ENCODE measurements at places on chromosomes 2 and 18.

DNA sequence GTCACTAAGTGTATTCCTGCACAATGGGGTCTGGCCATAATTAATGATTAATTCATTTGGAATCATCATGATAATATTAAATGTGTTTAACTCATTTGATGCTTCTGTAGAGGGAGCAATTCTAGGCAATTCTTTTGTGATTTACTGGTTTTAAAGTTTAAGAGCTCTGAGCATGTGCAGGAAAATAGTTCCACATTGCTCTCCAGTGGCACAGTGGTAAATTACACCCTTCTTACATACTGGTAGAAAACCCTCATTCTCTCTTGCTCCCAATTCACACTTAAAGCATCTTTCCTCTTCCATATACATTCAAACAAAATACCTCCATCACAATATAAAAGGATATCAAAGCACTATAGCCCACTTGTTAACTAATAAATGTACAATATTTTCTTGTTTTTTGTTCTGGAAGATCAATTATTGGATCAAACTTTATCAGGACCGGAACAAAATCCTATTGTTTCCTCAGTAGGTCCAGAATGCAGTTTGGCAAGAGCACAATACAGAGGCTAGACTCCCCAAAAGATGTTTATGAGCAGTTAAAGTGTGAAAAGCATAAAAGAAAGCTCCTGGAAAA is 844.3 kb downstream of the MBD2 start:
- no peak for DNase-seq

DNA sequence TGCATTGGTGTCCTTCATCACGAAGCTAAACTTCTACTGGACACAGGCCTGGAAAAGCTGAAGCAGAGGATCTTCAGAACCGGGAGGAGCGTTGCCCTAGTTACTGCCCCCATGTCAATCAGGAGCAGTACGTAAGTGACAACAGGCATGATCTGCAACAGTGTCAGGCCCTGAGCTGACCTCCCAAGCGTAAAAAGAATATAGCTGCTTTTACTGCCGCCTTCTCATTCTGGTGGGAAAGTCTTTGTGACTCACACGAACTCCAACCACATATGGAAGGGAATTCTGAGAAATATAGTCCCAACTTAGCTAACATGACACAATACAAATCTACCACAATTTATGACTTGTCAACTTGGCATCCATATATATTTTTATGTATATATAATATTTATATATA is 1007.7 kb upstream of the CDH2 start:
- DNase-seq: no peak

DNA sequence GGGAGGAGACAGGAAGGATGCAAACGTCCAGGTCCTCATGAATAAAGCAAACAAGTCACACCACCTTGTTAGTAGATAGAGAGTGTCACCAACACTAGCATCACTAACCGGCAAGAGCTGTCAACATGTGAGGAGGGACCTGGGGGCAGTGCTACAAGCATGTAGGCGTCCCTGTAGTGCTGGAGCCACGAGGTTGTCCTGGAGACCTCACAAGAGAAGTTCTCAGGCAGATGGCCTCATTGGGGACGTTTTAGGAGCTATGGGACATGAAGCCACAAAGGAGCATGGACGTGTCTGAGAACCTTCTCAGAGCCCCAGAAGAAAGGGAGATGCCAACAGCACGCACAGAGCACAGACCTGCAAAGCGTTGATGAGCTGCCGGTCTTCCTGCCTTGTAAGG is 70.0 kb downstream of the COL6A3 start:
- DNase-seq: no peak

- DNase-seq: no peak
Observed at GRCh38 chr2:120132190-120132589, 91.0 kb downstream of the TMEM185B start.

DNA sequence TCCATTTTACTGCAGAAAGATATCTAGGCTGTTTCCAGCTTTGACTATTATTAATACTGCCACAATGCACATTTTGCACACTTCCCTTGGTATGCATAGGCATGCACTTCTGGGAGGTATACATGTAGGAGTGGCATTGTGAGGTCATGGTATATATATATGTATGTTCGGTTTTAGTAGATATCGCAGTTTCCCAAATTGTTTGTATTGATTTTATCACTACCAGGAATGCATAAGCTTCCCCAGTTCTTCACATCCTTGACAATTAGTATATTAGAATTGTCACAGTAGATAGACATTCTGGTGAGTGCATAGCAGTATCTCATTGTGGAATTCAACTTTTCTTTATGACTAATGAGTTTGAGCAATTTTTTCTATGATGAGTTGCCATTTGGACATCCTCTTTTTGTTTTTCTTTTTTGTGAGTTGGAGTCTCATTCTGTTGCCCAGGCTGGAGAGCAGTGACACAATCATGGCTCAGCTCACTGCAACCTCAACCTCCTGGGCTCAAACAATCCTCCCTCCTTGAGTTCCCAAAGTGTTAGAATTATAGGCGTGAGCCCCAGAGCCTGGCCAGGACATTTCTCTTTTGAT is 4.2 kb upstream of the GRB14 start:
- no peak for DNase-seq

DNA sequence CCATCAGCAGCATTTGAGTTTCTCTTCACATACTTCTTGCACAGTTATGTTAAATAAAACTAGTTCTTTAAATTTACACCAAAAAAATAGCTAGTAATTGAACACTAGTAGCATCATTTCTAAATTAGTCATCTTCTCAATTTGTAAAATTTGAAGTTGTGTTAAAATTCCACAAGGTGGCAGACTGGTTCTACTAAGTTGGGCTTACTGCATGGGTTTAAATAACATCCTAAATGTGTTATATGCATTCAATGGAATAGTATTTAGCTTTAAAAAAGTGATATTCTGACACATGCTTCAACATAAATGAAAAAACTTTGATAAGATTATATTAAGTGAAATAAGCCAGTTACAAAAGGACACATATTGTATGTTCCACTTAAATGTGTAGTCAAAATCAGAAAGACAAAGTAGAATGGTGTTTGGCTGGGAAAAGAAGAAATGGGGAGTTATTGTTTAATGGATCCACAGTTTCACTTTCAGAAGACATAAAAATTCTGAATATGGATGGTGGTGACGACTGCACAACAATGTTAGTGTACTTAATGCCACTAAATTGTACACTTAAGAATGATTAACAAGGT is 28.7 kb upstream of the RPRD1A start:
- DNase-seq: no peak

DNA sequence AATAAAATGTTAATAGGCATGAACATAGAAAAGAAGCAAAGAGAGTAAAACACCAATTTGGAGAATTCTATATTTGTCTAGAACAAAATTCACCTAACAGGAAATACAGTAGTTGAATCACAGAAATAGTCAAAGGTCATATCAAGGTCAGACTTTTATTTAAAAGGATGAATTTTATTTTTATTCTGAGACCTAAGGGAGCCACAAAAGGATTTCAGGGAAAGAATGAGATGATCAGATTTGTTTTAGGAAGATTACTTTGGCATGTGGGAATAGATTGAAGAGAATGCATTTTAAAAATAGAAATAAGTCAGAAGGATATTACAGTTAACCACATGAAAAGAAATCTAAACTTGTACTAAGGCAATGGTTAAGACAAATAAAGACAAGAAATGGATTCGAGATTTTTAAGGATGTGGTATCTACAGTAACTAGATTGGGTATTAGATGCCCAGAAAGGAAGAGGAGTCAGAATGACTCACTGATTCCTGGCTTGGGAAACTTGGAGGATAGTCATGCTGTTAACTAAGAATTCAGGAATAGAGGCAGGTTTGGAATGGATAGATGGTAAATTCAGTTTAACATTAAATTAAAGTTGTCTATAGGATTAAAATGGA is 56.0 kb downstream of the METTL4 start:
- DNase-seq: no peak

DNA sequence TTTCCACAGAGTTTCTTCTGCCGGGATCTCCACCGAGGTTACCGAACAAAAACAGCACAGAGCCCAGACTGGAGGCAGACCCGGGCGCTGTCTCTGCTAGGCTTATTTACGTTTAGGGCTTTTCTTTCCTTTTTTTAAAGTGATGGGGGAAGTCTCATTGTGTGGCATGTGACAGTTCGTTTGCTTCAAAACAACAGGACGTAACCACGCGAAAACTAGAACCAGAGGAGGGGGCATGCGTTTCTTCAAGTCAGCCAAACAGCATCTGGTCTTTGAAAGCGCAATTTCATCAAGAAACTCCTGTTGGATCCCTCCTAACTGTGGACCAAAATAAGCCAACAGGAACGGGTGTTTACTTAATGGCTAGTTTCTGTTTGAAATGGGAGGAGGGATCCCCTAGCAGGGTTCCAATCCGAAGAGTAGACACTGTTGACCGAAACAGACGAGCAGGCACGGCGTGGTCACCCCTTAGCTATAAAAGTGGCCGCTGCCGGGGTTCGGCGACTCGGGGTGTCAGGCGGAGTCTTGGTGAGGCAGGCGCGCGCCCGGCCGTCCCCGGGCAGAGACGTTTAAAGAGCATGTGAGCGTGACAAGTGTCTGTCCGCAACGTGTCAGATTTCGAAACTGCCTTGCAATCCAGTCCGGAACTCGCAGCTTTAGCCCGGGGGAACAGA is 997 bp upstream of the TGIF1 start:
- DNase-seq: peak; percentile 76

DNA sequence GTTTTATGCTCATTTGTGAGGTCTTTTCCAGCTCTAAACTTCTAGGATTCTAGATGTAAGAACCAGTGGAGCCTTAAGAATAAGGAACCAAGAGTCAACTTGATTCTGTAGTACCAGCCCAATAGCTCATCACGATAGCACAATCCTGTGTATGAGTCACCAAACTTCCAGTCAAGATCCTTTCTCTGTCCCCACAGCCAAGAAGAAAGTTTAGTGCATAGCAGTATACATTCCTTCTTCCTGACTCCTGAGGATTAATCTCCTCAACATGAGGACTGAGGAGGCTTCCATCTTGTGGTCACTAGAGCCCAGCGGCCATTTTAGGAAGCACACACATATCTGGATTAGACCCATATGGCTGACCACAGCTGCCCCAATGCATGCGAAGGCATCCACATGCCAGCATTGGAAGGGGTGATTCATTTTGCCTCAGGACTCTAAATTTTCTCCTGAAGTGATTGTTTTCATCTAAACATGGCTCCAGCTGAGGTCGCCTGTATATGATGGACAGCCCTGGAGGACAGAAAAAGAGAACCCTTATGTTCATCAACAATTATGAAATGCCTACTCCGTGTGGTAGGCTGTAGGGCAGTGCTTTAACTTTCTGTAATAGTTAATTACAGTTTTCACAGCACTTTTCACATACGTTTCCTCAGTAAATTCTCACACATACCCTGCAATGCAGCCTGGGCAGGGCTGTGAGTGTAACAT is 53.5 kb downstream of the RASGRP3 start:
- DNase-seq: no peak

DNA sequence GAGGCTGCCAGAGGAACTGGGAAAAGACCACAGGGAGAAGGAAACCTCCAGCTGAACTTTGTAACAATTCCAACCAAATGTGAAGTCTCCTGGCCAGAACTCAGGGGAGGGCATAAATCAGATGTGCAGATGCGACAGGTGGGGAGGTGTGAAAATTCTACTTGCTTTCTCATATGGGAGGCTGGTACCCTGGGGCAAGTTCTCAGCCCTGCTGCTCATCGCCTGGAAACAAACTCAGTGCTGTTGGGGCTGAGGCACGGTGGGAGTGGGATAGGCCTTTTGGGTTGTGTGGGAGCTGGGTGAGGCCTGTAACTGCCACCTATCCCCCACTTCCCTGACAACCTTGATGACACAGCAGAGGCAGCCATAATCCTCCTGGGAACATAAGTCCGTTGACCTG is 179.6 kb downstream of the ASB1 start:
- no peak for DNase-seq

- DNase-seq: no peak
Observed at GRCh38 chr2:67145851-67146250, 251.3 kb upstream of the ETAA1 start.

DNA sequence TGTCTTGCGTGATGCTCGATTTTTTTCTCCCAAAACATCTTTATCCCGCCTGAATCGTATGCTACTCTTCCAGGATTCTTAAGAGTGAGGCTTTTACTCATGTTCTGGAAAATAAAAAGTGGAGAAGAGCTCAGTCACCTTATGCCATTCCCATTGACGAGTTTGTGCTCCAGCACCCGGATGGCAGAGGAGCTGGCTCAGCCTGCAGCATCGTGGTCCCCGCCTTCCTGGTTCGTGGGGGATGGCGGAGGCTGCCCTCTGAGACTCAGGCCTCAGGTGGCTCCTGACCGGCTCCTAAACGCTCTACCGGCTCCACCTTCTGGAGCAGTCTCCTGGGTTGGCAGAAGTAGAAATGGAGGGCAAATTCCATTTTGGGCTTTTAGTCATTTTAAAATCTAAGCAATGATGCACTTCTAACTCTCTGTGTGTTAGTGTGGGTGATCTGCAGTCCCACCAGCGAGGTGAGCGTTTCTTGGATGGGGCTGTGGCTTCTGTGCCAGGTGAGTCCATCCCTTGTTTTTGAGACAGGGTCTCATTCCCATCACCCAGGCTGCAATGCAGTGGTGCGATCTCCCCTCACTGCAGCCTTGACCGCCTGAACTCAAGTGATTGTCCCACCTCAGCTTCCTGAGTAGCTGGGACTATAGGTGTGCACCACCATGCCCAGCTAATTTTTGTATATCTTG is 27.8 kb downstream of the RTP5 start:
- no peak for DNase-seq

GRCh38 chr2:234457421-234457820 is 39.5 kb downstream of the ARL4C start:
- DNase-seq: no peak

GRCh38 chr2:156170929-156171328 is 161.6 kb downstream of the NR4A2 start:
- DNase-seq: no peak

DNA sequence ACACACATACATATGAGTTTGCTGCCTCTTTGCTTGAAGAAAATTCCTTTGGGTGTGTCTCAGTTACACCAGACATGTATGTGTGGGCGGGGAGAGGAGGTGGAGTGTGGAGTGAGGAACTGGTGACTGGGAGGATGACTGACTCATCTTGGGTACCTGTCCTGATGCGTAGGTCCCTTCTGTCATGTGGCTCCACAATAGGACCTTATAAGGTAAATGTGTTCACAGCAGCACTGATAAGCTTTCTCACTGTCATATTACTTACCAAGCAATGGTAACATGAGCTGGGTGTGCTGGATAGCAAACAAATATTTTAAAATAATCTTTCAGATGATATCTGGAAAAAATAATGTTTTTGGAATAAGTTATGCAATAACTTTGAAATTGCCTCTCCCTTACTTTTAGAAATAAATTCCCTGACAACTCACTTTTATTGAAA is 45.1 kb downstream of the SLC9A2 start:
- peak; percentile 24 for DNase-seq

DNA sequence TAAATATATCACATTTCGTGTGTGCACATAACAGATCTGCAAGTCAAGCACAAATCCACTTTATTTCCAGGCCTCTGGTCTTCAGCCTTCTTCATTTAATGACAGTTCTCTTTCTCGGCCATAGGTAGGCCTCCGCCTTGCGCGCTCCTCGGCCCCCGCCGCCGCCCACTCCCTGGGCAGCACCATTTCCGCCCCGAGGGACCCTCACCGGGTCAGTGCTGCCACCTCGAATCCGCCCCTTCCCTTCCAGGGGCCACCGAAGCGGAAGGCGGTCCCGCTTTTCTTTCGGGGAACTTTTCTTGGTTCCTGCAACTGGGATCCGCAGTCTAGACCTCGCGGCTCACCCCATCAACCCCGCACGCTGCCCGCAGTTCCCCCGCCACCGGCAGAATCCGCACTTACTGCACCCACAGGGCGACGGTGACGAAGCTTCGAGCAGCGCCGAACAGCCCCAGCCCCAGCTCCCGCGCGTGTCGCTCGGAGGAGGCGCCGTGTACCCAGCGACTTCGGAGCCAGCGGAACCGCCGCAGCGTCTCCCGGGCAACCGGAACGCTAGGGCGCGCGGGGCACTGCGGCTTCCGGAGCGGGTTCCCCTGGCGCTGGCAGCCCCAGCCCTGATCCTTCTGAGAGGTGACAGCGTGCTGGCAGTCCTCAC is at the start of gene CDKL4:
Gene CDKL4 (minus strand): TSS at position 502 of the 655 bp plus-strand sequence.
- peak; percentile 29 for DNase-seq

Measured in activated T-helper 2 cell treated with anti-CD3 and anti-CD28 coated beads, Interferon-gamma antibody, Interleukin-2, Interleukin-4, amounts not matched to agents 10 μg/mL and 5 μg/mL and 100 μg/mL, durations not matched to agents 14 hours and 24 hours and 36 hours (primary cell).